ENCODE measurements at places on chromosomes 3 and 15.

- DNase-seq = no peak
These were observed 257.3 kb upstream of the IGF1R start for GRCh38 chr15:98390946-98391530.

DNA sequence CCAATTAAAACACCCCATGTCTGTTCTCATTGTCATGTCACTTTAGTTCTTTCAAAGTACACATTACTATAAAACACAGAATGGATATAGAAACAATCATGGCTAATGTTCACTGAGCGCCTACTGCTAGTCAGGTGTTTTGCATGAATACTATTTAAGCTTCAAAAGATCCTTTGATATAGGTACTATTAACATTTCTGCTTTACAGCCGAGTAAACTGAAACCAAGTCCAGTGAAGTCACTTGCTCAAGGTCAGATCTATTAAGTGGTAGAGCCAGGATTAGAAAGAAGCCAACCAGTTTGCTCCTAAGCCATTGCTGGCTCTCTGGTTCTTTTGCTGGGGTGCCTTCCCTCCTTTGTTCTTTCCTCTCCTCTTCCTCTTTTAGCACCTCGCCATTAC is 32.4 kb upstream of the NMNAT3 start:
- DNase-seq = no peak

DNA sequence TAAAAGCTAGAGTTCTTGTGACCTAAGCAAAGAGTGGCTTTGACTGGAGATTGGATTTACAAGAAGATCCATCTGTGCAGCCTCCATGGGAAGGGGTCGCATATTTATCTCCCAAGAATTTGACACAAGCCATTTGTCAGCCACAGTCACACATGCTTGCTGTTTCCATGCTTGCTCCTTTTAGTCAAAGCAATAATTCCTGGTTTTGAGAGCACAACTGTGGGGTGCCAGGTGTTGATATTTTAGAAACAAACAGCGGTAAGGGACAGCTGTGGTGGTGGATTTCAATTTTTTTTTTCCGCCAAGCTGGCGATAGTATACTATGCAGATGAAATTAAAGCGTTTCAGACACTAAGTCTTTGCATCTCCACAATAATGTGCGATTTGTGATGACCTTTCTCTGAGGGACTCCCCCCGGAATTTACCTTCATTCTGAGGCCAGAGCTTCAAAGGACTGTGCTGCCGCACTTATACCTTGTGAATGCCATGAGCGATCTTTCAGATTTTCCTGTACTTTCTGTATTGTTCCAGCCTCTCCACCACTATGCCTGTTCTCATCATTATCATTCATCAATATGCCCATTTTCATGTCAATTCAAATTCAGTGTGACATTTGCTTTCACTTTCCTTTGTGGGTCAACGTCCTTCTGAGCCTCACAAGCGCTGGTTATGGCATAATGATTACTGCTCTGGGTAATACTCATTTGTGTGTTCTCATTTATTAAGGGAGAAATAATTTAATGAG is 108.2 kb upstream of the KBTBD8 start:
- DNase-seq = no peak

DNA sequence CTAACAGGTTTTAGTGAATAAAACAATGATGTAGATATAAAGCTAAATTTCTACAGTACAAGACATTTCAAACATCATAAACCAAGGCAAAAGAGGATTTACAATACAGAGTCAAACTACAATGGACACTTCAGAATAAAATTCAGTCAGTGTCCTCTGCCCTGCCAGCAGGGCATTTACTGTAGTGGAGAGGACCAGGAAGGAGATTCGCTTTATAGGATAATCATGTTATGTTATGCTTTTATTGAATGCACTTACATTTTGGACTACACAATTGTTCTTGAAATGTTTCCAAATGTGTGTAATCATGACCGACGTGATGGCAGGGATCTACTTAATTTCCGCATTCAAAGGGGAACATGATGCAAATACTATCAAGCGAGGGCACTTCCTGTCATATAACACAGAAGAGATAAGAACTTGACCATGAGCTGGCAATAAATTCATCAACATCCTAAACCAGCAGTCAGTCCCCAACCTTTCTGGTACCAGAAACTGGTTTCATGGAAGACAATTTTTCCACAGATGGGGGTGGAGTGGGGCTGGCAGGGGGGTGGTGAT is 925.6 kb downstream of the FHIT start:
- no peak for DNase-seq

DNA sequence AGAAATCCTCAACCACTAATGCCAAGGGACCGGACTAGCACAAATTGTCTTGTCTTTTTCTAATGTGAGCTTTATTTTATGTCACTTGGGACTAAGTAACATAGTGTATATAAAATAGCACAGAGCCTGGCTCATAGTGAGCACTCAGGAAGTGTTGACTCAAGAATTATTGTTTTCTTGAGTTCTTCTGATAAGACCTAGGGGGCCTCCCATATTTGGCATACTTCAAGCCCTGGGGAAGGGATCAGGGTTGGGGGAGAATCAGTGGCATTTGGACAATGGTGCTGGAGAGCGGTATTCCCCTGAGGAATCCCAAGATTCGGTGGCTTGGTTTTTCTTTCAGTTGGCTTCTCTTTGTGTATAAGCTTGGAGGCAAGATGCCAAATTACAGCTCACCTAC is 19.4 kb downstream of the ZNF80 start:
- no peak for DNase-seq

DNA sequence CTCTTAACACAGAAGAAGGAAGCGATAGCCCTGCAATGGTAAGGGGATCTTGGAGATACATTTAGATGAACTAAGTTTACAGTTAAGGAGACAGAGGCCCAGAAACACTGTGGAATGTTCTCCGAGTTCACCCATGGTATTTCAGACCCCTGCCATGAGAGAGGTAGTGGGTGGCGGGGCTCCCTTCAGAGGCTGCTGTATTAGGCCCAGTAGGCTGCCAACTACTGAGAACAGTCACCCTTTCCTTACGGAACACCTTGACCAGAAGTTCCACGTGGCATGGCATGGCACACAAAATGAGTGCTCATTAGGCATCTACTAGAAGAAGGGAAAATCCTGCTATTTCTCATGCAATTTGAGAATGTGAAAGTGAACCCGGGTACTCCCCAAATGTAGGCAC is 195.4 kb downstream of the TNIK start:
- DNase-seq = no peak

DNA sequence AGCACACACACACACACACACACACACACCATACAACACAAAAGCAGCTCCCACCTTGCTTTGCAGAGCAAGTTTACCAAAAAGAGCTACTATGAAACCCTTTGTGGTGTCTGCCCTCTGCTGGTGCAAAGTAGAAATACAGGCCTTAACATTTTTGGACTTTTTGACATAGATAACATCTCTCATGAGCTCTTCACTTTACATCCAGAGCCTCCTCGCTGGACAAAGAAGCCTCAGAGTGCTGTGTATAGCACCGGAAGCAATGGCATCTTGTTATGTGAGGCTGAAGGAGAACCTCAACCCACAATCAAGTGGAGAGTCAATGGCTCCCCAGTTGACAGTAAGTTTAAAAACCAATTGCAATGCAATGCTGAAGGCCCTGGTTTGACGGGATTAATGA is 157.9 kb downstream of the CHL1 start:
- peak; percentile 1 for DNase-seq

- no peak for DNase-seq
These were observed 19.3 kb downstream of the DUOX1 start for GRCh38 chr15:45149060-45149459.

DNA sequence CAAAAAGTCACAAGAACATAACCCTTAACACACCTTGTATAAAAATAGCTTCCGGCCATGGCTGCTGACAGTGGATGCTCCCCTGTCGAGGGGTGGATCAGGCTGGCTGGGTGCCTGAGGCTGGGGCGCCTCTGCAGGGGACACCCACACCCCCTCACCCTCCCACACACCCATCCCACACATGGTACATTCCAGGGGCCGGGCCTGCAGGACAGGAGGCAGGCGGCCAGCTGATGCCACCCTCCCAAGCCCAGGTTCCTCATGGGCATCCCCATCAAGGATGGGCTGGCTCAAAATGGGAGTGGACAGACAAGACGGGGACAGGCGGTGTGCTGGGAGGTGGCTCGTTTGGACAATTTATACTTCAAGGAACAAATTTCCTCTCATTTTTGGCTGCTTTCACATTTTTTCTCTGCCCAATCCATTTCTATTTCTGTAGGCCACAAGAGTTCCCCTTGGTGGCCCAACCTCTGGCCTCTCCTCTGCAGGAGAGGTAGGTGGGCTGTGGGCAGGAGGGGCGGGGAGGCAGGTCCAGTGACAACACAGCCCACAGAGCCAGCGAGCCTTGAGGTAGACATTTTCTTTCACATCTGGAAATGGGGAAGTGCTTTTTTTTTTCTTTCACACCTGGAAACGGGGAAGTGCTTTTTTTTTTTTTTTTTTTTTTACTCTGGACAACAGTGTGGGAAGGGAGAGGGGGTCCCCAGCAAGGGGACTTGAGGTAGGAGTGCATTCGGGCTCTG is 23.3 kb downstream of the RNU5B-1 start:
- no peak for DNase-seq

GRCh38 chr3:122364490-122364889 is 18.5 kb downstream of the MIX23 start:
- DNase-seq = no peak

GRCh38 chr3:122993124-122993978 is 34.2 kb downstream of the SEMA5B start:
- DNase-seq = no peak

DNA sequence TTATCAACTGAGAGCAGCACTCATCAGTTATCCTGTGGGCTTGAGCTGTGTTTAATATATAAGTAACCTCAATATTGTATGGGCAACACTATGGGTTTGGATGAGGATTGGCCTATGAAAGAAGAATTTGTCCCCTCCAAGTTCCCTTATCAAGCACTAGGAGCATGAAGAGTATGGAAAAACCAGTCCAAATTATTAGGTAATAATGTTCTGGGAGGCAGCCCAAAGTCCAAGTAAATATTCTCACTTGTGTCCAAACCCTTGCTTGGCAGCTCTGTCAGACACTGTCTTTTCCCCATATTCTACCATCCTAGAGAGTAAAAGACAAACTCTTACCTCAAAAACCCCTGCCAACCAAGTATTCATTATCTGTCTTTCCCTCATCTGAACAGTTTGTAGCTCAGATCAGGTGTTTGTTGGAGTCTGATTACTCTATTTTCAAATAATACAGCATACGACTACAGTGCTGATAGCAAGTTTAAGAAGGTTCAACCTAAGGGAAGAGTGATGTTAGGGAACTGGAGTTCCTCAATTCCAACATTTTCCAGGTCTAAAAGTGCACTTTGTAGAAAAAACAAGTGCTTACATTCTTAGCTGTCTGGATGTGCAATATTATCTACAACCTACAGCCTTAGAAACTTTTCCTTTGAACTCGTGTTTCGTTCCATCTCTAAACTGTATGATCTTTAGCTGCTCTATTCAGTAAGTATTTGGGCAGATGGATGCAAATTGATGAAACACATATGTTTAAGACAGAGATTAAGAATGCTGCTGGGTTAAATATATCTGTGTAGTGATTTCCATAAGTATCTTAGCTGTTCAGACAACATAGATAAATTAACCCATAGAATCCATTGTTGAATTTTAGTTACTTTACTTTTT is 89.7 kb upstream of the PHLDB2 start:
- DNase-seq = no peak

GRCh38 chr3:97896129-97896528 is 74.3 kb downstream of the CRYBG3 start:
- no peak for DNase-seq

DNA sequence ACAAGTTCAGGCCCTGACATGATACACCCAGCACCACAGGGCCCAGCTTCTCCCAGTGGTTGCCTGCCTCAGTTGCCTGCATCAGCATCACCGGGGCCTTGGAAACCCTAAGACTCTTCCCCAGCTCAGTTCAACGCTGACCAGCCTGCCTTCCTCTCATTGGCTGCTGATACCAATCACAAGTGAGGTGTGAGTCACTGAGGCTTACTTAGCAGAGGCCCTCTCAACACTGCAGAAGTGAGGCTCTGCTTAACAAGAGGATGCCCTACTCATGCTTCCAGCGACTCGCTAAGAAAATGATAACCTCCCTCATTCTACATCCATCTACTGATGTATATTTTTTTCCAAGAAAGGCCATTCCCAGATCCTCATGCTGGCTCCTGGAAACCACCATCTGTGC is 151.9 kb downstream of the ADAMTS17 start:
- no peak for DNase-seq

GRCh38 chr3:120461416-120461815 is 10.6 kb upstream of the FSTL1 start:
- no peak for DNase-seq

GRCh38 chr3:98343647-98344507 is 9.8 kb upstream of the OR5K4 start:
- DNase-seq = peak; percentile 9

DNA sequence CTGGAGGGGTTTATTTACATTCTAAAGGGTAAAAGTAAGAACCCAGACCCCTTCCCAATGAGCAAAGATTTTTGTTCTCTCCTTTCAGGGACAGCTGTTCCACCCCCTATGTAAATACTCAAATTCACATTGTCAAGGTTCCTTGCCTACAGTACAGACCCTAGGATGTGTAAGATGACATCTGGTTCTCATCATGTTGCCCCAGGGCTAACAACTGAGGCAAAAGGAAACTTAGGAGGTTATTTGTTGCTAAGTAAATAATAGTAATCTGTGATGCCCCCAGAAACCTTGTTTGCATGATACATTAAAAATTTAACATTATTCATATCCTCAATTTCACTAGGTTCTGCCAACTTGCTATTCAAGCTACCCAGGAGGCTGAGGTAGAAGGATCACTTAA is 135.0 kb upstream of the CCNL1 start:
- no peak for DNase-seq

DNA sequence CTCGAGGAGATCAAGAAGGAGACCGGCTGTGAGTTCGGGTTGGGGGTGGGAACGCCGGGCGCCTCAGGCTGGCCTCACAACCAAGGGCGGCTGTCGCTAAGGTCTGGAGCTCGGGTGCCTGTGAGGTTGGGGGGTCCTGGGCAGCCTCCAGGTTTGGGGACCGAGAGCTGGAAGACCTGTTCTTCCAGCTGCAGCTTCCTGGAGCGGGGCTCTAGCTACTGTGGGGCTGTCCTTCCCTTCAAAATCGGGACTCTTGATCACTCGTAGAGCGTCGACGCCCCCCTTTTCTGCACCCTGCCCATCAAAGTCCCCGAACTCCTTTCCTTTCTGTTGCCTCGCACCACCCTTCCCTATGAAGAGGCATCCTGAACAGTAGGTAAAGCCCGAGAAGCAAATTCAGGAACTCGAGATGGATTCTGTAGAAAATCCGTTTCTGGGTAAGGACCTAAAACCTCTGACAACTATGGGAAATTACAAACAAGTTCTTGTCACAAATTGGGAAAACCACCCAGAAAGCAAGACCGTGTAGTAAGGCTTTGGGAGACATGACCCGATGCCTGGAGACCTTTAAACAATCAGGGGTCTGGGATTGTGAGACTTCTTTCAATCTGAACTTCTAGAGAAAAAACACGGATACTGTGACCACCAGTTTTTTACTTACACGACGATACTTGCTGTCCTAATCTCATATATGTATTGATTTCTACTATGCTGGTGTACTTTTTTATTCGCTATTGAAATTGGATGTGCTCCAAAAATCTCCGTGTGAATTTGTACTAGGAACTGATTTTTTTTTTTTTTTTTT is 556 bp downstream of the CHP1 start:
- no peak for DNase-seq

- no peak for DNase-seq
These were observed 42.9 kb downstream of the SIDT1 start for GRCh38 chr3:113575206-113575605.

- no peak for DNase-seq
These were observed 107.3 kb upstream of the IGSF10 start for GRCh38 chr3:151568184-151568583.

- no peak for DNase-seq
These were observed 58.1 kb downstream of the CD200 start for GRCh38 chr3:112390783-112391641.
